Brain (organoid and tissue), 16 donors: ENCODE measurements at places on chromosomes 3 and 15.

DNA sequence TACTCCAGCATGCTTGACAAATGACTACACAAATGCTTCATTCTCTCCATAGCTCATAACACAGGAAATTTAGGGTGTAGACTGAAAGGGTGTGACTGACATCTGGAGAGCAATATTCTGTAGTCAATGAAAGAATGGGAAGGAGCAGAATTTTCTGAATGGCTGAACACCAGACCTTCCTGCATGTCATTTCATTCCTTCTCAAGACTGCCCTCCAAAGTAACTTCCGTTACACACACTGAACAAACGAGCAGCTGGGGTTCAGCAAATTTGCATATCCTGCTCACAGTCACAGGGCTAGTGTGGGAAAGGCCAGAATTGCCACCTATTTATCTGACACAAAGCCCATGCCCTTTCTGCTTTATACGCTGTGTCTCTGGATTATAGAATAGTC lies 325.0 kb upstream of the CFAP20DC start:
- DNase-seq = peak; percentile 76

DNA sequence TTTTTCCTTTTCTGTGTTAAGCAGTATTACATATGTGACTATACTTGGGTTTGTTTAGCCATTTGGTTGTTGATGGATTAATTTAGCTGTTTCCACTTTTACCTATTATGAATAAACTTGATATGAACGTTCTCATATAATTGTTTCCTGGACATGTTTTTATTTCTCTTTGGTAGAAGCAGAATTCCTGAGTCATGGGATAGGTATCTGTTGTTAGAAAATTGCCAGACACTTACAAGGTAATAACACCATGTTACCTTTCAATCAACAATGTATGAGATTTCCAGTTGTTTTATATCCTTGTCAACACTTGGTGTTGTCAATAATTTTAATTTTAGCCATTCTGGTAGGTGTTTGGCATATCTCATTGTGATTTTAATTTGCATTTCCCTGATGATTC lies 475.4 kb downstream of the IGSF11 start:
- DNase-seq = no peak

DNA sequence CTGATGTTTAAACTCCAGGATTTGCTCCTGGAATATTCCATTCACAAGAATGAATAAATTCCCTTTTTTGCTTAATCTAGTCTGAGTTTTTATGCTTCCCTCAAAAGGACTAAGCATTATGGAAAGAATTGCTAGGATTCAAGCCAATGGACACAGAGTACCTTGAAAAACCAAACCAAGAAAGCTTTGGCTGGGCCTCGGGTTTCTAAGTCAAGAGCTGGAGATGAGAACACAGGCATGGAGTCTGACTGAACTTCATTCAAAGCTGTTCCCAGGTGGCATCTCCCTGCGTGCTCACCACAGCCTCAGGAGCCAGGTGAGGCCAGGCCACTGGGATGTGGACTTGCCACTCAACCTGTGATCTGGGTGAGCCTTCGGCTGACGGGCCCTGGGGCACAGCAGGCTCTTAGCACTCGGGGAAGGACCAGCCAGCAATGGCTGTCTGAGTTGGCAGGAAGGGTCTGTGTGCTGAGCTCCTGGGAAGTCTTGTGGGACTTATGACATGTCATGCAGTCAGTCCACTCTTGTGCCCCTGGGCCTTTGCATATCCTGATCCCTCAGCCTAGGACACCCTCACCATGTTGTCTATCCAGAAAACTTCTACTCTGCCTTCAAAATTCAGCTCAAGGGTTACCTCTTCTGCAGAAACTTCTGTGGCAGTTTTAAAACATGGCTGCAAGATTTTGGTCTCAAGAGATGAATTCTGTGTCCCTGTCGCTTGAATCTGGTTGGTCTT lies 21.8 kb downstream of the CRABP1 start:
- DNase-seq = no peak

DNA sequence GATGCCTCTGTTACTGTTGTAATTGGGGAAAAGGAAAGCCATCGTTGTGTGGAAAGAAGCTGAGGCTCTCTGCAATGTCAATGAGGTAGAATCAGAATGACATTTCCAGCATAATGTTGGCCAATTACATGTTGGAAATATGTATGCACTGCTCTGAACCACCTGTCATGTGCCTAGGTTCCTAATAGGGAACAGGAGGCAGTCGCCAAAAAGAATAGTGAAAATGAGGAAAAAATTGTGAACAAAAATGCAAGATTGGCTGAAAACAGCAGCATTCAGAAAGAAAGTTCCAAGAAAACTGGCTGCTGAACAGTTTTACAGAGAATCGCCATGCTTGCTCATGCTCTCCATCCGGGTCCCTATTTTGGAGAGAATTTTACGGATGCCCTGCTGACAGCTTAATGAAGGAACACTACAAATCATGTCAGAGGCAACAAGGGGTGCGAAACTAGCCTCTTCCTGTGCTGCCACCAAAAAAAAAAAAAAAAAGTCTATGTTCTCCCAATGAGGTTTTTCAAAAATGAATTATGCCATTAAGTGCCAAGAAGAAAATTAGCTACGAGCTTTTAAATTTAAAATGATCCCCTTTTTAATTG lies 305.9 kb upstream of the ARRDC4 start:
- DNase-seq = peak; percentile 9

DNA sequence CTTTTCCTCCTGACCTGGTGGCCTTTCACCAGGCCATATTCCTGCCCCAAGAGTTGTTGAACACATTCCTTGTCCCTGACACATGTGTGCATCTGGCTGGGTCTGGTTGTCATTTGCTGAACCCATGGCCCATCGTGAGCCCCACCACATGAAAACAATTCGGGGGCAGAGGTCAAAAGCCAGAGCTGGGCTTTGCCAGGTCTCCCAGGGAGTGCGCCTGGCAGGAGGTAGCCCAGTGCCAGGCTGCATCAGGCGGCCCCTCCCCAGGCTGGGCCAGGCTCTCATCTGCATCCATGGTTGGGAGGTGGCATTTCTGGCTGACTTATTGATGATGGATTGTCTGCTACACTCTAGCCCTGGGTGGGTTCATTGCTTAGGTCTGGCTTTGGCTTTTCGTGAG lies 30.9 kb downstream of the SPSB4 start:
- no peak for DNase-seq

GRCh38 chr3:157239082-157239704 lies 79.2 kb upstream of the CCNL1 start:
- DNase-seq = peak; percentile 16

DNA sequence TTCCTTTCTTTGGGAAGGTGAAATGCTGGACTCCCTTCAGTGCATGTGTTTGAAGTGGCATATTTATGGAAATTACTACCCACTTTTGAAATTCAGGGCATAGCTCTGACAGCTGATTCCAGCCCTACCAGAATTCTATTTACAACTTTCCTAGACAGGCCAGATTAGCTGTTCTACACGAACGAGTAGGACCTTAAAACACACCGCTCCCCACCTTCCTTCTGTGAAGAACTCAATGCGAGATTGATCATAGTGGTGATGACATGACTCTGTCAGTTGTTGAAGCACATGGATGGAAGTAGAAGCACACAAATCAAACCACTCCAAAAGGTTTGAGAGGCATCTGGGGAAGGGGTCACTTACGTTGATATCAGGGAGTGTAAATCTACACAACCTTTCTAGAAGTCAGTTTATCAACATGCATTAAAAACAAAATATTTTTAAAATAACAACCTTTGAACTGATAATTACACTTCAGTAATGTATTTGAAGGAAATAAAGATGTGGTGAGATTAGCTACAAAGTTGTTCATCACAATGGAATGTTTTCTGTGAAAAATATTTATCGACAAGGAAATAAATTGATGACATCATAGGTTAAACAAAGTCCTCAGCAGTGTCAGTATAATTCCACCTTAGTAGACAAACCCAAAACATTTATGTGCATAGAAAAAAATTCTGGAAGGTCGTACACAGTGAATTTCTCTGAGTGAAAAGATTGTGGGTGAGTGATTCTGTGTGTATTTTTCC lies 29.8 kb downstream of the RARB start:
- no peak for DNase-seq

GRCh38 chr3:67883766-67884165 lies 229.4 kb upstream of the SUCLG2 start:
- DNase-seq = no peak

- DNase-seq = peak; percentile 30
These were observed 169.4 kb downstream of the TBC1D2B start for GRCh38 chr15:77907824-77908751.
